Placental epithelial cell (primary cell): ENCODE measurements at places on chromosomes 7 and 10. TPM values are rescaled to one million over a fixed set of nuclear protein-coding genes. Genes with fewer than 3 reads are reported as not detected.

Gene AKR1D1
- not detected in 2 replicates for total RNA-seq

Gene SYCE1
- not detected in 2 replicates for total RNA-seq

Gene NEBL
- 30.2 and 47.7 TPM in 2 replicates for total RNA-seq

Gene NODAL
- total RNA-seq: 0.43 TPM in 1 of 2 replicates, not detected in the other

Gene NUTM2B
- 0.54 and 3.1 TPM in 2 replicates for total RNA-seq

Gene SORCS1
- not detected in 2 replicates for total RNA-seq

Gene UCN3
- not detected in 2 replicates for total RNA-seq

Gene CTAGE15
- 3.6 and 3.9 TPM in 2 replicates for total RNA-seq
